Stimulated activated CD4-positive, alpha-beta T cell treated with anti-CD3 and anti-CD28 coated beads, TNF-alpha, amount 100 ng/mL, for 48 hours (primary cell): ENCODE measurements at places on chromosomes 16 and 17.

DNA sequence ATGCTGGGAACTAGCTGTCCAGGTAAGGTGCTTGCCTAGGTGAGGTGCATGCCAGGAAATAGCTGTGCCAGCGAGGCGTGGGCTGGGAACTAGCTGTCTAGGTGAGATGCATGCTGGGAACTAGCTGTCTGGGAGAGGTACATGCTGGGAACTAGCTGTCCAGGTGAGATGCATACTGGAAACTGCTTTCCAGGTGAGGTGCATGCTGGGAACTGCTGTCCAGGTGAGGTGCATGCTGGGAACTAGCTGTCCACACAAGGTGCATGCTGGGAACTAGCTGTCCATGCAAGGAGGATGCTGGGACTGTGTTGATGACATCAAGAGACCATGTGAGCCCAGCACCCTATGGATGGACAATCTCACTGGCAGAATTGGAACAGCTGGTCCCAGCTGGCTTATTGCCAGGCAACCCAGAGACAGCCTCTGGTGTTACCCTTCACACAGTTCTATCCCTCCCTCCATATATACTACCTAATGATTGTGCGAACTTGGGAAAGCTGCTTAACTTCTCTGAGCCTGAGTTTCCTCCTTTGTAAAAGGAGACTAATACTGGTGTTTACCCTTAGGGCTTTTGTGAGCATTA is 479.9 kb upstream of the RBFOX1 start:
- no peak for DNase-seq

DNA sequence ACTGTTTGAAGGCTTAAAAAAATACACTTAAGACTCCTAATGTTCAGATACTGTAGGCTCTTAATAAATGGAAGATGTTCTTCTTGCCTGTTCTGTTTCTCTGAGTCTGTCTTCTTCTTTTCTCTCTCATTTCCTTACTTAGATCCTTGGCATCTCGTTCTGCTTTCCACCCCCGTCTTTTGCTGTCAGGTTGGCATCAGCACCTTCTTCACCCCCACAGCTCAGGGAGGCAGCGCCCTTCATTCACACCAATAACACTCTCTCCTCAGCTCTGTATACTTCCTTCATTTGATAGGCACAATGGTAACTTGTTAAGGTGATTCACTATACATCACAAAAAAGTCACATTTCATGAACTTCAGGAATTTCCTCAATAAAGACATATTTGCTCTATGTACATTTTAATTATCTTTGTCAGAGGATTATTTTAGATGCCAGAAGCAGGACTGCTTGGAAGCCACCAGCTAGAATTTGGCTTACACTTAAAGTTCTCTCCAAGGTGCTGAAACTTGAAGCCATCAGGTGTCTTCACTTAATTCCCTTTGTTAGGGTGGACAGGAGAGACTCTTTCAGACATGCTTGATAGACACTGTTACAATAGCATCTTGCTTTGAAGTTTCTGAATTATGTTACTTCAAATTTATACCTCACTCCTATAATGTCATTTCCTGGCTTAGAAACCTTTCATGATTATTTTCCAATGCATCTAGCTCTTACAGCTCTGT is 670.1 kb upstream of the C16orf82 start:
- DNase-seq = no peak

- DNase-seq = no peak
Measured at GRCh38 chr17:56723421-56723820, 110.3 kb downstream of the C17orf67 start.

DNA sequence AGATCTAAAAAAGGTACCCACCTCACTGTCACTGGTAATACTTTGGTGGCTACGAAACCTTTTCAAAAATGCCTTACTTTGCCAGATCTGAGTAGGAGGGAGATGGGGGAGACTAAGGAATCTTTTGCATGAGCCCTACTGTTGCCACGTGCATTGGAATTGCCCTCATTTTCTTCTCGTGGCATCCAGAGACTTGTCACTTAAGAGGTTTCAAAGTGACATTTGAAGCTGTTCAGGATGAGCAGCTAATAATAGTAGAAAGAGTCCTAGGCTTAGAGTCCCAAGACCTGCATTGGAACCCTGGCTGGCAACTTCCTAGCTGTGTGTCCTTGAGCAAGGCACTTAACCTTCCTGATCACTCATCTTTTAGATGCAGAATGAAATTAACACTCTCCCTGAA is 43.5 kb downstream of the GPRC5B start:
- DNase-seq = no peak

- DNase-seq = no peak
Measured at GRCh38 chr16:12898551-12898950, 2.8 kb upstream of the SHISA9 start.

DNA sequence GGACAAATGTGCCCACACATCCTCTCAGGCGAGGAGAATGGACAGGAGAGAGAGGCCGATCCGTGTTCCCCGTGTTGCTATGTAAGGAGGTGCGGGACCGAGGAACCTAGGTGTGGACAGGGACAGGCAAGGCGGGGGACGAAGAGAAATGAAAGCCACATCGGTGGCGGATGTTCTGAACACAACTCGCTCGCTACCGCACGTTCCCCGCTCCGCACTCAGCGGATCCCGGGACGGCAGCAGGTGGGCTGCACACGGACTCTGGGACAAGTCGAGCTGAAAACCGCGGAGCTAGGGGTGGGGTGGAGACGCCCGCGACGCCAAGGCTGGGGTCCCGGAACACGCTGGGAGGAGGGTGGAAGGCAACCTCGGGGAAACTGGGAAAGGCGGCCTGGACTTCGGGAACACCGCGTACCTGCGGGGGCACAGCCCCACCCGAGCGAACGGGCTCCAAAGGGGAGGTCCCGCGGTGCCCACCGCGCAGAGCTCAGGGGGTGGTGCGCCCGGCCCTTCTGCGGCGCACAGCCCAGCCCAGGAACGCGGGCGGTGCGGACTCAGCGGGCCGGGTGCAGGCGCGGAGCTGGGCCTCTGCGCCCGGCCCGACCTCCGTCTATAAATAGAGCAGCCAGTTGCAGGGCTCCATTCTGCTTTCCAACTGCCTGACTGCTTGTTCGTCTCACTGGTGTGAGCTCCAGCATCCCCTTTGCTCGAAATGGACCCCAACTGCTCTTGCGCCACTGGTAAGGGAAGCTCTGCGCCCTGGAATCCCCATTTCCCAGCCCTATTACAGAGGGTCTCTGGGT is at the start of gene MT1E:
MT1E (plus strand) TSS at position 642 of the 803 bp plus-strand sequence; CDS start at position 713, 71 bp downstream.
- peak; percentile 59 for DNase-seq

- no peak for DNase-seq
Measured at GRCh38 chr17:75638893-75639292, 5.7 kb downstream of the SMIM5 start.

DNA sequence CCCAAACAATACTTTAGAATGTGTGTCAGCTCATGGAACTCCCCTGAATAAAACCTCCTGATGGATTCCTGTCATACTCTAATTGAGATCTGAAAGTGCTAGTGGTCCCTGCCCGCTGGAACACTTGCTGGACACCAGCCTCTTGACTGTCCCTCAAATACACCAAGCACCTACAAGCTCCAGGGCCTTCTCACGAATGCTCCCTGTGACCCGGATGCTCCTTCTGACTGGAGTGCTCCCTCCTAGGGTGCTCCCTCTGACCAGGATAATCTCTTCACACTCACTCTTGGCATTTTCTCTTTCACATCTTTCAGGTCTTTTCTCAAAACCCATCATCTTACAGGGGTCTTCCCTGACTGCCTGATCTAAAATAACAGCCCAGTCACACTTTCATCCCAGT is 205.9 kb downstream of the SLC39A11 start:
- DNase-seq = no peak
